ENCODE measurements at places on chromosomes 2 and 18.

GRCh38 chr18:2150566-2150965 lies 420.7 kb downstream of the METTL4 start:
- no peak for DNase-seq

GRCh38 chr2:168781191-168781817 lies 21.1 kb upstream of the NOSTRIN start:
- no peak for DNase-seq

- DNase-seq, result no peak
These were observed 152.6 kb upstream of the TTC39C start for GRCh38 chr18:23861805-23862470.

DNA sequence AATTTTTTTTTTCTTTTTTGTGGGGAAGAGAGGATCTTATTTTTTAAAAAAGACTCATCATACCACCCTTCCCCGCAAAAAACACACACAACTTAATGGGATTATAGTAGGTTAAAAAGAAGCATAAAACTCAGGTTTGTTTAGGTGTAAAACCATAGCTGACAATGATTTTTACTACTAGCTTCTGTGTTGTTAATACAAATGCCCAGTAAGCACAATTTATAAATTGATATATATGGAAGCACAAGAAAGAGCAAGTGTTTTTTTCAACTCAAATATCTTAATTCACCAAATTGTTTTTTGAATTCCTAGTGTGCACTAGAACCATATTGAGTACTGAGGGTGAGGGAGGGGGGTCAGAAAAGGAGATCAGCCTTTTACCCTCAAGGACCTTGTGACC lies 7.0 kb downstream of the STAT4 start:
- DNase-seq, result no peak

- no peak for DNase-seq
These were observed 26.2 kb downstream of the BMP10 start for GRCh38 chr2:68845043-68845442.

GRCh38 chr18:22639026-22639463 lies 221.3 kb upstream of the CTAGE1 start:
- no peak for DNase-seq

DNA sequence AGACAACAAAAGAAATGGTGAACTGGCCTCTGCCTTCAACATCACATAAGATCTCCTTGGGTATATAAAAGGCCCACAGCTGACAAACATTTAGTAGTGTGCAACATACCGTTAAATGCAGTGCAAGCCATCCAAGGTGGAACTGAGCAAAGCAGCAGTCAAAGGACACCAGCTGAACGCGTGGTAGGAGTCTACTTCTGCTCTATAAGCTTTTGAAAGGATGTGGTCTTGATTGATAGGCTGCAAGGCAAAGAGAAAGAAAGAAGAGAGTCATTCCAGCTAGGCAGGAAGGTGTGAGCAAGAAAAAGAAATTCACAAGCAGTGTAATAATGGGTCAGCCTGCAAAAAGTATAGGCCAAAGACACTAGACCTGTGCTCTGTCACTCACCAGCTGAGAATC lies 356.3 kb downstream of the SATB2 start:
- no peak for DNase-seq

GRCh38 chr2:208315081-208315788 lies 49.2 kb downstream of the PIKFYVE start:
- peak; percentile 71 for DNase-seq

GRCh38 chr2:205212357-205212756 lies 469.9 kb upstream of the NRP2 start:
- DNase-seq, result no peak

- no peak for DNase-seq
These were observed 12.2 kb downstream of the BIN1 start for GRCh38 chr2:127094509-127095366.

GRCh38 chr2:3594493-3595281 lies at the start of gene COLEC11:
TSS of gene COLEC11 (plus strand) at chr2:3595112. CDS start at chr2:3604341, 9,229 bp downstream.
- DNase-seq, result no peak

- DNase-seq, result no peak
These were observed 45.7 kb upstream of the LYPD1 start for GRCh38 chr2:132715386-132716351.

GRCh38 chr2:207290833-207291624 lies 125.3 kb upstream of the KLF7 start:
- DNase-seq, result no peak

DNA sequence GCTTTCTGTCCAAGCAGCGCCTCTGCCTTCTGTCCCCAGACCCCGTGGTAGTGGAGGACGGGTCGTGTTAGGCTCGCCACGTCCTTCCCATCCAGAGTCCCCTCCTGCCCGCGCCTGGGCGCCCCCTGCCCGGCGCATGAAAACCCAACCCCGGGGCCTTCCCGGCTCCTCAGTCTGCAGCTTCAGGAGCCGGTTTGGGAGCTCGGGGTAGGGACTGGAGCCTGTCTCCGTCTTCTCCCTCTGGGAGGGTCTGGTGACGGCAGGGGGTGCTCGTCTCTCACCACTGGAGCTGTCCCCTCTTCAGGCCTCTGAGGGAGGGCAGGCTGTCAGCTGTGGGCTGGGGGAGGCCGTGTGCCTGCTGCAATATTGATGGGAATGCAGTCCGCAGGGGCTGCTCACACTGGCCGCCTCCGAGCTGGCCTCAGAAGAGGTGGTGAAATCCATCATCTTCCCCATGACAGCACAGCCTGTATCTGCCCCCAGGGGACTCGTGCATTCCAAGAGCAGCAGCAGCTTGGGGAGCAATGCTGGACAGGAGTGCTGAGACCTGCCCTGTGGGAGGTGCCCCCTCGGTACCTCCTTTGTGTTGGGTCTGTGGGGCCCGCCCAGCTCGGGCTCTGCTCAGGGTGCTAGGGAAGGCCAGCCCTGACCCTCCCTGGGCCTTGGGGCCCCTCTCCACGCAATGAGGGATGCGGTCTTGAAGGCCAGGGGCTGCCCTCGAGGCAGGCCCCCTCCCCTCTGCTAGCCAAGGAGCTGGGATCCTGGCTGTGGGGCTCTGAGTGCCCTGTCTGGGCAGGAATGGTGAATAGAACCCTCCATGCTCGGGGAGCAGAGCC lies 17.8 kb upstream of the KLHL30 start:
- DNase-seq, result no peak

- no peak for DNase-seq
These were observed 266.5 kb downstream of the NEDD4L start for GRCh38 chr18:58310517-58310916.

- DNase-seq, result no peak
These were observed 71.7 kb downstream of the TPGS2 start for GRCh38 chr18:36757081-36757480.

GRCh38 chr18:11071300-11071699 lies 78.1 kb downstream of the PIEZO2 start:
- no peak for DNase-seq

- no peak for DNase-seq
These were observed 14.3 kb downstream of the KCNH7 start for GRCh38 chr2:162824304-162824703.

GRCh38 chr2:38164881-38165280 lies 88.9 kb upstream of the CYP1B1 start:
- no peak for DNase-seq
